ENCODE measurements at places on chromosomes 11 and 22.

DNA sequence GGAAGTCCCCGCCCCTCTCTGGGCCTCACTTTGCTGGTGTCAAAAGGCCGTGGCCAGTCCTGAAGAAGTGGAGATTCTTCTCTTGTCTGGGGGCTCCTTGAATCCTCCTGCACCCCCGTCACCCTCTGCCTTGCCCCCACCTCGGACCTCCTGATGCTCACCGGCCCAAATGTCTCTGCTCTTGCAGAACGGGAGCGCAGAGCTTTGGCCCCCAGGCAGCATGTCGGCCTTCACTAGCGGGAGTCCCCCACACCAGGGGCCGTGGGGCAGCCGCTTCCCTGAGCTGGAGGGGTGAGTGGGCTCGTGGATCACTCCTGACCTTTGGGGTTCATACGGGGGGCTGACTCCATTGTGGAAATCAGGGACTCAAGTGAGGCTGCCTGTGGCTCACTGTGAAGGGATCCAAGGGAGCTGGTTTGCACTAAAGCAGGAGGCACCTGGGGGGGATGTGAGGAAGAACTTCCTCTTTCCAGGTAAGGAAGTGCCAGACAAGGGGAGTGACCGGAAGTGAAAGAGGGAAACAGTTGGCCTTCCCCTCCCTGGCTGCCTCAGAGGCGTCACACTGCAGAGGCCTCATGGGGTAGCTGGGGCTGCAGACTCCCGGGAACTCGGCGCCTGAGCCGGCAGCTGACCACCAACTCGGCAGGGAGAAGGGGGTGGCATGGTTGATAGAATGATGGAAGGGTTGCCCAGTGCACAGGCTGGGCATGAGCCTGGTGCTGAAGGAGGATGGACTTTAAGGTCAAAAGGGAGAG lies 23.1 kb downstream of the CSF2RB start:
- no peak for DNase-seq

DNA sequence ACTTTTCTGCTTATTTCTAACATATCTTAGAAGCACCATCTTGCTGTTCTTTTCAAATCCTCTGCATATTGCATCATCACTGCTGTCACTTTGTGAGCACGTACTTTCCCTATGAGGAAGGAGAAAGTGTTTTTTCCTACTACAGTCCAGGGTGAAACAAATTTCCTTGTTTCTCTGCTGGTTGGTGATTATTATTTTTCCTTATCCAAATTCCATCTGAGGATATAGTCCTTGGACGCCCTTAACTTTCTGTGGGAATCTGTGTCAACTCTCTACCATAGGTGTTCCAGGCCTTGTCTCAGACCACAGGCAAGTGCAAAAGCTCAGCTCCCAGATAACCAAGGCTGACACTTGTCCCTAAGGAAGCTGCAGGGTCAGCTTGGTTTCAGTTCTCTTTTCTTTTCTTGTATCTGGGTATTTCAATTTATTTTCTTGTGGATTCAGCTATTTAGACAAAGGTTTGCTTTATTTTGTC lies 29.4 kb upstream of the LYVE1 start:
- DNase-seq = no peak

- no peak for DNase-seq
These were observed 444.3 kb downstream of the TBC1D22A start for GRCh38 chr22:47206666-47207218.

GRCh38 chr11:2857918-2858317 lies 27.7 kb downstream of the CDKN1C start:
- DNase-seq = no peak

DNA sequence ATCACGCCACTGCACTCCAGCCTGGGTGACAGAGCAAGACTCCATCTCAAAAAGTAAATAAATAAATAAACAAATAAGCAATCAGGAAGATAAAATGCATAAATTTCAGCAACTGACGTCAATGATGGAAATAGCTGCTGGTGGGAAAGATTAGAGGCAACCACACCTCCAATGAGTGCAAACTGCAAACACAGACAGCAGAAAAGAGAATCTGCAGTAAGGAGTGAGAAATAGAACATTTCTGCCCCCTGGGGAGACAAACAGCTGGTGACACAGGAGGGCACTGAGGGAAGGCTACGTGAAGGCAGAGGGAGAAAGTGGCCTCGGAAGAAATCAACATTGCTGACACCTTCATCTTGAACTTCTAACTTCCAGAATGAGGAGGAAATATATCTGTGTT lies 6.5 kb downstream of the PI4KA start:
- DNase-seq = no peak

GRCh38 chr22:35591714-35592417 lies 25.3 kb downstream of the MB start:
- DNase-seq = no peak

GRCh38 chr11:33437529-33437928 lies 180.3 kb downstream of the HIPK3 start:
- no peak for DNase-seq

- no peak for DNase-seq
These were observed 67.4 kb upstream of the PRODH start for GRCh38 chr22:19003508-19003907.

- DNase-seq = peak; percentile 62
These were observed 45.0 kb downstream of the OR4D9 start for GRCh38 chr11:59556115-59556916.

DNA sequence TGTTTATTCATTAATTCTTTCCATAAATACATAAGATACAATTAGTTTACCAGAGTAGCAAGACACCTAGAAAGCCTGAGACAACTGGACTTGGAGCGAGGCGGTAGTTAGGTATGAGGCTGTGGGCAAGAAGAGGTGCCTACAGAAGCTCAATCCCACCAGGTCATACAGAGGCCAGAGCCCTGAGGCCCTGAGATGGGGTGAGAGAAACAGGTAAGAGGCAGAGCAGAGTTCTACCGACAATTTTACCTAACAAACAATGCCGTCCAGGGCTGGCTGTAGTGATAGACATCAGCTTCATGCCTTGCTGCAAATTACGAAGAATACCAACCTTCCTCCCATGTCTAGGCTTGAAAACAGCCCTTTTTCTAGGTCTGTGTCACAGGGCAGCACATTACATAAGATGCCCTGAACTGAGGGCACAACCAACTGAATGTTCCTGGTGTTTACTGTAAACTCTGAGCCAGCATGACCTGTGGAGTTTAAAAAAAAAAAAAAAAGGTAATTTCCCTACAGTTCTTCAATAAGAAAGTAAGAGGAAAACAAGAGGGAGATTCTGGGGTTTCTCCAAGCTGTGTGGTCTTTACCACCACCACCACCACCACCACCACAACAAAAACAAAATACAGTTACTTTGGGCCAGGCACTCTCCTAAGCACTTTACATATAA lies 105.8 kb downstream of the GAB2 start:
- no peak for DNase-seq

DNA sequence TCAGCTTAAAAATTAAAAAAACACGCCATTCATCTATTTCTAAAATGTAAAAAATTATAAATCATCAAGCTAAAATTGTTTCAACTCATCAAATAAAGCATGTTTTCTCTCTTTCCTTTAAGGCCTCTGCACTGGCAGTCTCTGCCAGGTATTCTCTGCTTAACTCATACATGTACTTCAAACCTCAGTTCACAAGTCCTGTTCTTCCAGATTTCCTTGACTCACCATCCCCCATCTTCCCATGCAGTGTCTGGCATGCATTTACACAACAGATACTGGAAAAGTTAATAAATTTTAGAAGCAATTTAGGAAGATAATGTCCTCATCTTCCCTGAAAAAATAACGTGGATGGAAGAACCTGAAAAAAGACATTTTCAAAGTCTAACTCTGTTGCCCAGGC lies 32.5 kb downstream of the CSTF3 start:
- no peak for DNase-seq

GRCh38 chr22:39839204-39839603 lies 54.4 kb downstream of the ENTHD1 start:
- DNase-seq = no peak

DNA sequence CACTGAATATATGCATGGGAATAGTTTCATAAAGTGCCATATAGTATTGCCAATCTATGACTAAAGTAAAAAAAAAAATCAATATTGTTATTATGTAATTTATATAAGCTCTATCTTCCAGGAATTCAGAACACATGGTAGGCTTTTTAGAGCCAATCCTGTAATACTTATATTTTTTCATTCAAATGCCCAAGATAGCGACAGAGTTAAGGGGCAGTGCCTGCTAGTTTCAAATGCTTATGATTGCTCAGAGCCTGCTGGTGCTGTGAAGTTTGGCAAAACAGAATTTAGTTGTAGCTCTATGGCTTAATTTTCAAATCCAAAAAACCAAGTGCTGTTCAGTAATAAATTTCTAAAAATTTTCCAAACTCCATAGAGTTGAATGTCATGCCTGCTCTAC lies 39.0 kb upstream of the BLID start:
- no peak for DNase-seq

DNA sequence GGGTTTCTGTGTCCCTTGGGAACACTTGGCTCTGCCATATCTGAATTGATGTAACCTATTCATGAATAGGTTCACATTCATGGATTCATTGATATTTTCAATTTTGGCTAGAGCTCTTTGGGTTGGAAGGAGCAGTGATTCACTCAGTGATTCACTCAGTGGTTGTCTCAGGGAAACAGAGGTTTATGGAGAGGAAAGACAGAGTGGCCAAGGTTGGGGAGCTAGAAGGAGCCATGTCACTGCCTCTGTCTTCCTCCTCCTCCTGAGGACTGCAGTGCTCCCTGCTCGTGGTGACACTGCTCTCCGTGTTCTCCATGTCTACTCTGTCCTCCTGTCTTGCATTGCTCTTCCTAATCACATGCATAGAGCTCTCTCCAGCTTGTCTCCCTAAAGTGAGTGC lies 17.4 kb downstream of the CEP164 start:
- DNase-seq = no peak

- no peak for DNase-seq
These were observed 157.7 kb downstream of the C11orf91 start for GRCh38 chr11:33542921-33543320.

- DNase-seq = no peak
These were observed 1240.1 kb downstream of the LRRC4C start for GRCh38 chr11:40219401-40219800.

GRCh38 chr11:92917927-92918326 lies 51.5 kb upstream of the MTNR1B start:
- no peak for DNase-seq

GRCh38 chr22:27514601-27515523 lies 286.7 kb downstream of the MN1 start:
- DNase-seq = no peak

DNA sequence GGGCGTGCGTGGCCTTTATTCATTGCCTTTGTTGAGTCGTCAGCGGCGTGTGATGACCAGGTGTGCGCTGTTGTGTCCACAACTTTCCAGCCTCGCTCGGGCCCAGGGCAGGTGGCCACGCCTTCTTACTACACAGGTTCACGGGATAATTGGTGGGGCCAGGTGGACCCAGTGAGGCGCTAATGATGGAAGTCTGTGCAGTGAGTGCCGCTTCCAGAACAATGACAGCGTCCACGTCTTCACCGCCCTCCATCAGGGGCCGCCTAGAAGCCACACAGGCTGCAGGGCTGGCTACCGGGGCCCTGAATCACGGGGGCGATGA lies 1197.3 kb downstream of the BRD1 start:
- DNase-seq = no peak

DNA sequence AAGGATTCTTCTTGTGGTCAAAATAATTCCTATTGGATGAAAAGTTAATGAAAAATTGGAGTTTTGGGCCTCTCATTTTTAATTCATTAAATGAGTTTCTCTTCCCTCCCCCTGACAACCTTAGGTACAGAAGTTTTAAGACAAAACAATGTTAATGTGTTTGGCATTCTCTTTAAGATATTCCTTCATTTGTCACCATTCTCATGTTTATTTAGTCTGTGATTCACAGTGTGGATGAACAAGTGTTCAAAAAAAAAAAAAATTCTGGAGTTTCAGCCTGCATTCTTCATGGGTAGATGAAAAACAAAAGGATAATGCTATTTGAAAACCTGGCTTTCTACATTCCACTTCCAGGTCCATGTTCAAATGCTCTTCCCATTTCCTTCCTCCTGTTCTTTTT lies 172.6 kb upstream of the LUZP2 start:
- DNase-seq = no peak

All from ovary (tissue), 10 donors.